ENCODE measurements at places on chromosomes 16 and 17.

DNA sequence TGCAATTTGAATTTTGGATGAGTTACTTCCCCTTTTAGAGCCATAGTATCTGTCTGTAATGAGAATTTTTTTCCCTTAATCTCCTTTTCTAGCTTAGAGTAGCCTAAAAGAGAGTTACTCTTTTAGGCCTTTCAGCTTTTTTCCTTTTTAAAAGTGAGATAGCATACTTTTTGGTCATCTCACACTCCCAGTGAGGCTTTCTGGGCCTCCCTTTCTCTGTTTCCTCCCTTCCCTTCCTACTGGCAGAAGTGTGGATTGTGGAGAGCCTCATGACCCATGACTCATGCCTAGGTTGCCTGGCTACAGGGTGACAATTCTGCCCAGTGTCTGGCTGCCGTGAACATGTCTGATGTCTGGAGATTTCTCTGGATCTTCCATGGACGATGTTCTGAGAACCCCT is 15.2 kb downstream of the KRT23 start:
- DNase-seq: no peak

DNA sequence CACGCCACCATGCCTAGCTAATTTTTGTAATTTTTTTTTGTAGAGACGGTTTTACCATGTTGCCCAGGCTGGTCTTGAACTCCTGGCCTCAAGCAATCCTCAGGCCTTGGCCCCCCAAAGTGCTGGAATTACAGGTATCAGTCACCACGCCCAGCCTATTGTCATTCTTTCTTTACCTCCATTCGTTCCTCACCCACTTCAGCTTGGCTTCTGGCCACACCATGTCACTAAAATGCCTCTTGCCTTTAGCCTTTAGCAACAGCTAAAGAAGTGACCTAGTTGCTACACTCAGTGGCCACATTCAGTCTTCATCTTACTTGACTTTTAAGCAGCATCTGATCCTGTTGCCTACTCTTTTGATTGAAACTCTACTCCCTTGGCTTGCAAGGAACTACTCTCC is 3.6 kb upstream of the LRRC75A start:
- DNase-seq: no peak

DNA sequence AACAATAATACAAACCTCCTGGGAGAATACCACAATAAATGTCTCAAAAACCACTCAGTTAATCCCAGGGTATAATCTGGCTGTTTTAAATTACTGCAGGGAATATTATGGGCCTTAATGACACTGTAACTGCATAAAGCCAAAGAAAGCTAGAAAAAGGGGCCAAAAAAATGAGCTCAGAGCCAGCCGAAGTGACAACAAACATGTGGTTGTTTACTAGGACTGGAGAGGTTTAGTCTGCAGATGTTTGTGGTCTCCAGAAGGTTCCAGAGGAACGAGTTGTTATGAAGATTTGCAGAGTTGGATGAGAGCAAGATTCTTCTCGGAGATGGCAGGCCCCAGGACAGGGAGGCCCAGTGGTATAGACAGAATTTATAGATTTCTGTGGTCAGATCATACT is 97.1 kb upstream of the AKTIP start:
- no peak for DNase-seq

GRCh38 chr16:11175787-11176341 is 80.1 kb downstream of the SOCS1 start:
- DNase-seq: no peak

- DNase-seq: no peak
These were observed 25.6 kb downstream of the GINS2 start for GRCh38 chr16:85662976-85663830.

GRCh38 chr16:24035127-24035842 is 199.5 kb downstream of the PRKCB start:
- no peak for DNase-seq

- DNase-seq: no peak
These were observed 724.8 kb downstream of the CDH11 start for GRCh38 chr16:64397042-64397441.

DNA sequence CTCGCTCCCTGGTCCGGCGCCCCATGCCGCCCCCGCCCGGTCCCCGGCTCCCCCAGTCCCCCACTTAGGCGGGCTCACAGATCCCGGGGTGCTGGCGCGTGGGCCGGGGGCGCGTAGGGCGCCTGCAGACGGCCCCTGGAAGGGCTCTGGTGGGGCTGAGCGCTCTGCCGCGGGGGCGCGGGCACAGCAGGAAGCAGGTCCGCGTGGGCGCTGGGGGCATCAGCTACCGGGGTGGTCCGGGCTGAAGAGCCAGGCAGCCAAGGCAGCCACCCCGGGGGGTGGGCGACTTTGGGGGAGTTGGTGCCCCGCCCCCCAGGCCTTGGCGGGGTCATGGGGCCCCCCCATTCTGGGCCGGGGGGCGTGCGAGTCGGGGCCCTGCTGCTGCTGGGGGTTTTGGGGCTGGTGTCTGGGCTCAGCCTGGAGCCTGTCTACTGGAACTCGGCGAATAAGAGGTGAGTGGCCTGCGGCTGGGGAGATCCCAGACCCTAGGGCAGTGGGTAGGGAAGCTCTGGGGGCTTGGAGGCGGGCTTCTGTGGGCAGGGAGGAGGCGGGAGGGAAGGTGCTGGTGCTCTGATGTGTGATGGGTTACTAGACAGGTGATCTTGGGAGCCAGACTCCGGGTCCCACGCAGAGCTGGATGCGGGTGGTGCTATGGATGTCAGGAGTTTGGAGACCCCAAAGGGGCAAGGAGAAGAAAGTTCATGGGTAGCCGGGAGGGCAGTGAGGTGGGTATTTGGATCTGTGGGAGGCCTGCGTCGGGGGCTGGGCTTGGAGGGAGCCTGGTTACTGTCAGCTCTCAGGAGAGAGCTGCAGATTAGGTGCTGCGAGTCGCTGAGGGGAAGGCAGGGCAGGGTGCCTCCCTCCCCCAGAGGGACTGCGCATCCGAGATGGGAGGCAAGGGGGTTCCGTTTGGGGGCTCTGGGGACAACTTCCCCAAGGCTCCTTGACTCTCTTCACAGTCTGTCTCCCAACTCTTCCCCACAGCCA is 560 bp downstream of the EFNB3 start:
- DNase-seq: no peak

DNA sequence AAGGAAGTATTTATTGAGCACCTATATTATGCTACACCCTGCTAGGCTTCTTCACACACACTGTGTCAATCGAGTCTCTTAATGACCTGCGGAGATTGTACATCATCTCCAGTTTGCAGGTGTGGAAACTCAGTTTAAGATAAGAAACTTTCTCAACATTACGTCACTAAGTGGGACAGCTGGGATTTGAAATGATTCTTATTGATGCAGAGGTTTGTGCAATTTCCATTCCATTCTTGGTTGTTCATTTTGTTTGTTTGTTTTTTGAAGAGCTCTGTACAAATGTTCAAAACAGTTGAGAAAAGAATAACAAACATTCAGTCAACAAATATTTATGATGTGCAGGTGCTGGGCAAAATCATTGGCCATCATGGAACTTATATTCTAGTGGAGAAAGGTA is 84.8 kb downstream of the MAP2K6 start:
- DNase-seq: no peak

DNA sequence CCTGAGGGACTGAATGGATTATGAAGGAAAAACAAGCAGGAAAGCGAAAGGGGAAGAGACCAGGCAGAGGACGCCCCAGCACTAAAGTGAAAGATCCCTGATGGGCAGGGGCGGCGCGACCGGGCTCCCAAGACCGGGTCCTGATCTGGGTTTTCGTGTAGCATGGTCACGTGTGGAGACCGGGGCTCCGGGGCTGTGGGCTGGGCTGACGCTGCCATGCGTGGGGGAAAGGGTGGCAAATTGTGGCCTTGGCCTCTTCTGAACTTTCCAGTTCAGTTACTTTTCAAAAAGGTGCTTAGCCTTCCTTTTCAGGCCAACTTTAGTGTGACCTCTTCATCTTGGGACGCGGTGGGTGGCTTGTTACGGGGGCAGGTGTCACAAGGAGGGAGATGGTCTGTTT is 57.5 kb downstream of the METRNL start:
- DNase-seq: no peak

DNA sequence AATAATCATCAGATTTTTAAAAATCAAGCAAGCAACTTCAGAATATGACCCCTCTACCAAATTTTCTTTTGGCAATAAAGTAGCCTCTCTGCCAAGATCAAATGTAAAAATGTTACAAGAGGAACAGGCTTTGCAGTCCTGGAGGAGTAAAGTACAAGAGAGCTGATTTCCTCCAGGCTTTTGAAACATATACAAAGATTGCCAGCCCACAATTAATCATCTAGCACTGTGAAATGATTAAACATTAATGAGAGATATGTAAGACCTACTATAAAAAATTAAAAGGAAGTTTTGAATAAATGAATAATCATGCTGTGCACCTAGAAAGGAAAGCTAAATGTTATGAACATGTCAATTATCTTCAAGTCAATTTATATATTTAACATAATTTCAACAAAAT is 26.3 kb downstream of the TXNDC11 start:
- no peak for DNase-seq

- DNase-seq: no peak
These were observed 8.6 kb downstream of the COG1 start for GRCh38 chr17:73201215-73202069.

- no peak for DNase-seq
These were observed 1400.1 kb downstream of the CDH8 start for GRCh38 chr16:60636117-60636516.
